Stimulated activated CD4-positive, alpha-beta T cell treated with anti-CD3 and anti-CD28 coated beads, Interleukin-4, amount 100 ng/mL, for 1 hour (primary cell): ENCODE measurements at places on chromosomes 5 and 9.

DNA sequence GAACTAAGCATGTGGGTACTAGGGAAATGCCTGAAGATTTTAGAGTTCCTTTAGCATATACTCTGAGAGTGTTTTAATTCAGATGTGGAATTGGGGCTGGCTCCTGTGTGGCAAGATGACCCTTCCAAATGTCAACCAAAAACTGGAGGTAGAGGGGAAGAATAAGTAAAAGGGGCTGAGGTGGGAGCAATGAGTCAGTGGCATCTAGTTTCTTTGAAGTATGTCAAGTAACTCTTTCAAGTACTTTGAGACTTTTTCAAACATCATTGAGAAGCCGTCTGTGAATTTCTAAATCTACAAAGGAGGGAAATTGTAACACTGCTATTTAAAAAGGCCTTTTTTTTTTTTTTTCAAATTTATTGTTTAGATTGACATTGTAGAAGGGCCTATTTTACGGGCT, 184.4 kb downstream of the MAN2A1 start:
- DNase-seq, result no peak

DNA sequence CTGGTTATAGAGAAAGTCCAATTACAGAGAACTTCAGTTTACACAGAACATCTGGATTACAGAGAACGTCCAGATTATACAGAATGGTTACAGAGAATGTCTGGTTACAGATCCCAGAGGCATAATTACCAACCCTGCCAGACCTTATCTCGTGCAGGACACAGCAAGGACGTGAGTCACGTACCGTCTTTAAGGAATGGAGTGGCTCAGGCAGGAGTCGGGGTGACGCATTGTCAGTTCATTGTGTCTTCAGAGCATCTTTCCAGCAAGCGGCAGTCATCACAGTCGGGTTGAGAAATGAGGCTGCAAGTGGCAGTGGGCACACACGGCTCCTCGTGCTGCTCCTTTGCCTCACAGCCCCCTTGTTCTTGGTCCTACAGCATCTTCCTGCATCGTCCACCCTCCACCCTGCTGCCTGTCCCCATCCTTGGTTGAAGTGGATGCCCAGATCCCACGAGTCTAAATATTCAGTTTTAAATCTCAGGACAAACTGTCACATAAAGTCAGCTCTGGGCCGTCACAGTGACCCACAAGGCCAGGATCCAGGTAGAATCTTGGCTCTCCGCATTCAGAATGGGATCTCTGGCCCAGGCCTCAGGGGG, 30.0 kb upstream of the SLC6A19 start:
- DNase-seq, result no peak

DNA sequence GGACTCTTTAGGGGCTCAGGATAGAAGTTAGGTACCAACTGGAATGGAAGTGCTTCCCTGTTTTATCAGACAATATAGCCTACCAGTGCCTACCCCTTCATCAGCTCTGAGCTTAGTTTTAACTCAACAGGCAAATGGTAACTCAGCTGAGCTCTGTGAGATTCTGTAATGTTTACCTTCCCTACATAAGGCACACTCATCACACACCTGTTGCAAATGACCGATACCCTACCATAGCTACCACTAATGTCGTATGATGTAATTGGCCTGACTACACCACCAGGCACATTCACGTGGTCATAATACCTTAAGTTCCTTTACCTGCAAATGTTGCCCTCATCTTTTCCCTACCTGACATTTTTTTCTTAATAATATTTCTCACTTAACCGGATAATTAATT, 254.8 kb downstream of the ADGRV1 start:
- no peak for DNase-seq

- no peak for DNase-seq
These were observed 9.8 kb upstream of the PGGT1B start for GRCh38 chr5:115272297-115272958.

- DNase-seq, result no peak
These were observed 21.6 kb downstream of the MATR3 start for GRCh38 chr5:139315056-139315615.

GRCh38 chr9:88303721-88304451, 84.4 kb upstream of the SPIN1 start:
- peak; percentile 23 for DNase-seq

- no peak for DNase-seq
These were observed 32.5 kb downstream of the COL27A1 start for GRCh38 chr9:114187827-114188226.

- no peak for DNase-seq
These were observed 505.5 kb upstream of the WWC1 start for GRCh38 chr5:167785901-167786300.

- no peak for DNase-seq
These were observed 365.9 kb upstream of the SLC30A5 start for GRCh38 chr5:68727931-68728330.

DNA sequence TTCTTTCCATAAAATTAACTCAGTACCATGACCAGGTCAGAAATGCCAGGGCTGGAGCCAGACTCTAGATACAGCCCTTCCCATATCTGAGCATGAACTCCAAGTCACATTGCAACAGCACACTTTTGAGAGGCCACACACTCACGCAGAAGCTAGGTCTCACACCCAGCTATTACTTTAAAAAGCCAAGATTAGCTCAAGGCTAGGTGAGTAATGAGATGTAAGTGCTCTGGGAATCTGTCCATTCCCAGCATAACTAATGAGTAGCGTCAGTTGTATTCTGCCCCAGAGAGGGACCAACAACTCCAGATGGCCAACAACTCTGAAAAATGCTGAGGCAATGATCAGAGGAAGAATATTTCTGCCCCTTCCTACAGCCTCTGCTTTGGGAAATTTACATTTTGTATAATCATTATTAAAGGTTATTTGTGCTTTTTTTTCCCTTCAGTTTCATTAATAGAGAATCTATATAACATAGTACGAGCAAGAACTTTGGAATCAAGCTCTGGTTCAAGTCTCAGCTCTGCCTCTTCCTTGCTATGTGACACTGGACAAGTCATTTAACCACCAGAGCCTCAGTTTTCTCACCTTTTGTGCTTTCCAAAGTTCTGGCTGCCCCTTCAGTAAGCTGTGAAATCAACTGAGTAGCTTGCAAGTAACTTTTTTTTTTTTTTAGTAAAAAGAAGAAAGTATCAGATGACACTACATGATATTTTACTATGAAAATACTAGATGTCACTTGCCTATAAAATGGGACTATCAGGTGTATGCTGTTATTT, 118.3 kb downstream of the NR6A1 start:
- no peak for DNase-seq

DNA sequence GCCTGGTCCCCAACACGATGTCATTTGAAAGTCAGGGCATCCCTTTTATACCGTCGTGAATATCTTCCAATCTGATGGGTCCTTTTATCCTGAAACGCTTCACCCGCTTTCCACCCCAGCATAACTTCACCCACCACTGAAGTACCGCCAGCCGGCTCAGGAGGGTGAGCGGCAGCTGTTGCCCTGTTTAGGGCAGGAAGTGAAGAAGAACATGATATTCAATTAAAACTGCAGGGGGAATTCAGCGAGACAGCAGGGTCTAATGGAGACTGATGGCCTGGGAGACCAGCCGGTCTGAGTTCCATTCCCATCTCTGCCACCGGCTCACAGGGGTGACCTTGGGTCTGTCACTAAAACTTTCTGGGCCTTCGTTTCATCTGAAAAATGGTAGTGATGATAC, 68.2 kb upstream of the EGFLAM start:
- DNase-seq, result no peak

GRCh38 chr5:179194201-179194910, 134.2 kb downstream of the ZNF354C start:
- no peak for DNase-seq

GRCh38 chr9:15944341-15944740, 391.5 kb downstream of the CCDC171 start:
- no peak for DNase-seq

GRCh38 chr5:79697222-79698170, 7.9 kb downstream of the CMYA5 start:
- DNase-seq, result no peak

GRCh38 chr9:88852794-88853193, 138.5 kb upstream of the S1PR3 start:
- no peak for DNase-seq

DNA sequence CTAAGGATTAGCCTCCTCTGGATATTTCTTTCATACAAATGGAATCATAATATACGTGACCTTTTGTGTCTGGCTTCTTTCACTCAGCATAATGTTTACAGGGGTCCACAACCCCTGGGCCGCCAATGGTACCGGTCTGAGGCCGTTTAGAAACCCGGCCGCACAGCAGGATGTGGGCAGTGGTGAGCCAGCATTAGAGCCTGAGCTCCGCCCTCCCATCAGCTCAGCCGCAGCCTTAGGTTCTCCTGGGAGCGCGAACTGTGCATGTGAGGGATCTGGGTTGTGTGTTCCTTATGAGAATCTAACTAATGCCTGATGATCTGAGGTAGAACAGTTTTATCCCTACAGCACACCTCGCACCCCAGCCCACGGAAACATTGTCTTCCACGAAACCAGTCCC, 229.7 kb downstream of the ICE1 start:
- DNase-seq, result no peak

- no peak for DNase-seq
These were observed 187.8 kb downstream of the NXNL2 start for GRCh38 chr9:88722753-88723152.

DNA sequence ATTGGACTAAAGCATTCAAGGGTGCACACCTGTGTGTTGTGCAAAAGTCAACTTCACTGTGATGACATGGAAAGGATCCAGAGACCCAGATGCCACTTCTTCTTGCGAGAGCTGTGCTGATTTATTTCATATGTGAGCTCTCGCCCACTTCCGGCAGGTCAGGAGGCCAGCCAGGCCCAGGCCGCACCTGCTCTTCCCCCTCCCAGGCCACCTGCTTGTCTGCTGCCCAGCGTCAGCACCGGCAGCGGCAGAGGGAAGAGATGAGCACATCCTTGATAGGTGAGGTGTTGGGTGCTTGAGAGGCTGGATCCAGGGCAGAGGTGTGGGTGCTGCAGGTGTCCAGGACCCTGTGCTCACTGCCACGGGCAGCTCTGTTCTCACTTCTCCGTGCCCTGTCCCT, 242.9 kb downstream of the FANCC start:
- DNase-seq, result no peak

GRCh38 chr9:110058304-110058953, 149.5 kb downstream of the C9orf152 start:
- DNase-seq, result peak; percentile 43

- no peak for DNase-seq
These were observed 322.3 kb upstream of the ISL1 start for GRCh38 chr5:51060953-51061352.

GRCh38 chr5:100856462-100856861, 46.6 kb downstream of the ST8SIA4 start:
- no peak for DNase-seq

- no peak for DNase-seq
These were observed 259.1 kb upstream of the DAPK1 start for GRCh38 chr9:87238545-87238944.

- DNase-seq, result no peak
These were observed 6.2 kb downstream of the TMEM8B start for GRCh38 chr9:35835216-35835632.
